ENCODE measurements at places on chromosomes 2 and 18.

GRCh38 chr2:120348134-120348736 is 2.3 kb downstream of the INHBB start:
- DNase-seq: no peak
- H3K27me3 ChIP-seq: peaks cover 16% of the 10 kb centered on the region
- no peak overlapping the region for H3K4me3 ChIP-seq
- no peak overlapping the region for H3K27ac ChIP-seq
- peaks cover 22% of the 10 kb centered on the region for H3K4me1 ChIP-seq
- no peaks in the 10 kb centered on the region for H3K36me3 ChIP-seq

GRCh38 chr2:188787658-188788240 is 186.4 kb upstream of the COL3A1 start:
- H3K36me3 ChIP-seq: no peaks in the 10 kb centered on the region
- no peak overlapping the region for H3K27ac ChIP-seq
- DNase-seq: no peak

- no peak overlapping the region for H3K4me3 ChIP-seq
- H3K27me3 ChIP-seq: no peaks in the 10 kb centered on the region
- DNase-seq: no peak
- no peaks in the 10 kb centered on the region for H3K4me1 ChIP-seq
Observed at GRCh38 chr18:32899819-32900218, 127.0 kb upstream of the KLHL14 start.

- no peaks in the 10 kb centered on the region for H3K36me3 ChIP-seq
- no peak overlapping the region for H3K27ac ChIP-seq
Observed at GRCh38 chr2:40367652-40368051, 84.2 kb downstream of the SLC8A1 start.

DNA sequence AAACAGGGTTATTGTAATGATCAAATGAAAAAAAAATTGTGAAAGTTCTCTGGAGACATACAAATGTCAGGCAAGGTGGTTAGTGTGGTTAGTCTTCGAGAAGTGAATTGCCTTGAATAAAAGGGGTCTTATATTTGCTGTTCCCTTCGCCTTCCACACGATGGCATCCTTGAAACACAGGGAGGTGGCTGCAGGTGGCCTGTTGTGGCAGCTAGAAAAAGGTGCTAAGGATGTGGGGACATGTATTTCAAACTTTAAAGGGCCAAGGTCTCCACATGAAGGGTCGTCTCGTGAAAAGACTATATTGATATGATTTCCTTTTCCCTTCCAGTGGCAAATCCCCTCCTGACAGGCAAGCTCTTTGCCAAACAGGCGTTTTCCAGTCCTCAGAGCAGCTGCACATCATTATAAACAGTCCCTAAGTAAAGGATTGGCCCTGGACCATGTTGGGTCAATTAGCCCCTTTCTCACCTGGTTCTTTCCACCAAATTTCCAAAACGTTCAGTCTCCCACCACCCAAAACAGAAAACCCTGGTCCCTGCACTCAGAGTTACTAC is 68.5 kb downstream of the COPS8 start:
- peaks cover 17% of the 10 kb centered on the region for H3K4me1 ChIP-seq
- H3K27me3 ChIP-seq: no peaks in the 10 kb centered on the region
- H3K27ac ChIP-seq: no peak overlapping the region
- no peak overlapping the region for H3K4me3 ChIP-seq
- H3K36me3 ChIP-seq: no peaks in the 10 kb centered on the region

DNA sequence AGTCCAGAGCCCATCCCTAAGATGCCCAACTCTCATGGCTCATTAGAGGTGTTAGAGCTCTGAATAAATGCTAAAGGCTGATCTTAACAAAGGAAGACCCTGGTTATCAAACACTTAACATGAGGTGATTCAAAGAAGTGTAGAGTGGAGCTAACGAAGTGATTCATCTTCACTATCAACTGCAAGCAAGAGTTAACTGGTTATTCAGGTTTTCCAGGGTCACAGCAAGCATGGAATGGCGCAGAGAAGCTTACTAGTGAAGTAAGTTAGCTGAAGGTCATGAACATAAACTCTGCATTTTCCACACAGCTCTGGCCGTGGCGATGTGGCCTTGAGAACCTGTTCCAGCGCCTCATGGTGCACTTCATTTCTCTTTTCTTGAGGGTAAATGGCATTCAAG is 17.0 kb downstream of the RND3 start:
- no peak overlapping the region for H3K4me3 ChIP-seq
- peak overlapping the region; percentile 1 for H3K27ac ChIP-seq
- no peaks in the 10 kb centered on the region for H3K27me3 ChIP-seq
- no peak for DNase-seq
- H3K36me3 ChIP-seq: peaks cover 73% of the 10 kb centered on the region
- H3K4me1 ChIP-seq: peaks cover 4% of the 10 kb centered on the region

DNA sequence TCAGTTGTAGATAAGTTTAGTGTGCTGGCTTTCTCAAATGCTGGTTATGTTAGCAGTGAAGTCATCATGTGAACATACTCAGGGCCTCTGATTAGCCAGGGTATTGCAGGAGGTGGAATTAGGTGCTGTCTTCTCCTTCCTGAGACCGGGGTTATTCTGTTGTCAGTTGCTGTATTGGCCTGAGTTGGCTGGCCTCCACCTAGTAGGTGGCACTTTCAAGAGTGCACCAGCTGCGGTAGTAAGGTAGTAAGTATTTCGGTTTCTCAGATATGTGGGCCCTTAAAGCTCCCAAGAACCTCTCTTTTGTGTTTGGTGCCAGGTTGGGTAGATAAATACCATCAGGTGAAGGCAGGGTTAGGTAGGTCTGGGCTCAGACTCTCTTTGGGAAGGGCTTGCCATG is 1430.5 kb upstream of the CELF4 start:
- H3K27ac ChIP-seq: no peak overlapping the region
- no peak for DNase-seq
- no peak overlapping the region for H3K4me3 ChIP-seq
- H3K36me3 ChIP-seq: no peaks in the 10 kb centered on the region

GRCh38 chr2:139155991-139156390 is 375.8 kb upstream of the NXPH2 start:
- H3K27ac ChIP-seq: no peak overlapping the region
- no peaks in the 10 kb centered on the region for H3K27me3 ChIP-seq
- H3K36me3 ChIP-seq: no peaks in the 10 kb centered on the region
- no peak overlapping the region for H3K4me3 ChIP-seq

GRCh38 chr2:69644506-69644979 is 1.0 kb upstream of the AAK1 start:
- H3K27ac ChIP-seq: peak overlapping the region; percentile 92
- H3K4me1 ChIP-seq: peaks cover 73% of the 10 kb centered on the region
- peak overlapping the region; percentile 91 for H3K4me3 ChIP-seq
- no peak for DNase-seq

DNA sequence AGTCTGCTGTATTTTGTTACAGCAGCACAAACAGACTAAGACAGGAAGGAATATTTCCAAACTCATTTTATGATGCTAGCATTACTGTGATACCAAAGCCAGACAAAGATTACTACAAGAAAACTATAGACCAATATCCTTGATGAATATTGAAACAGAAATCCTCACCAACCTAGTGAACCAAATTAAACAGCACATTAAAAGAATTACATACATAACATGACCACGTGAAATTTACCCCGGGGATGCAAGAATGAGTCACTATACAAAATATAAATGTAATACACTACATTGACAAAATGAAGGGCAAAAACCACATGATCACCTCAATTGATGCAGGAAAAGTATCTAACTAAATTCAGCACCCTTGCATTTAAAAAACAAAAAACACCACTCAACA is 112.6 kb downstream of the CHN1 start:
- H3K27me3 ChIP-seq: no peaks in the 10 kb centered on the region
- DNase-seq: no peak
- H3K36me3 ChIP-seq: no peaks in the 10 kb centered on the region

GRCh38 chr18:50711386-50711785 is 108.4 kb downstream of the MRO start:
- no peaks in the 10 kb centered on the region for H3K4me1 ChIP-seq
- H3K27ac ChIP-seq: no peak overlapping the region
- no peaks in the 10 kb centered on the region for H3K27me3 ChIP-seq
- DNase-seq: no peak
- no peaks in the 10 kb centered on the region for H3K36me3 ChIP-seq
- no peak overlapping the region for H3K4me3 ChIP-seq

GRCh38 chr18:11989174-11989573 is 7.9 kb downstream of the IMPA2 start:
- no peak for DNase-seq
- no peak overlapping the region for H3K4me3 ChIP-seq
- peak overlapping the region; percentile 84 for H3K27ac ChIP-seq
- H3K36me3 ChIP-seq: no peaks in the 10 kb centered on the region

GRCh38 chr2:214575030-214575429 is 164.2 kb downstream of the VWC2L start:
- no peak overlapping the region for H3K4me3 ChIP-seq
- H3K4me1 ChIP-seq: no peaks in the 10 kb centered on the region
- no peak overlapping the region for H3K27ac ChIP-seq
- no peaks in the 10 kb centered on the region for H3K36me3 ChIP-seq
- no peaks in the 10 kb centered on the region for H3K27me3 ChIP-seq

GRCh38 chr2:12716032-12716281 is 779 bp upstream of the TRIB2 start:
- peak overlapping the region; percentile 89 for H3K27ac ChIP-seq
- DNase-seq: no peak

GRCh38 chr2:211077216-211077767 is 520.9 kb downstream of the CPS1 start:
- H3K27ac ChIP-seq: no peak overlapping the region
- no peaks in the 10 kb centered on the region for H3K36me3 ChIP-seq
- H3K4me3 ChIP-seq: no peak overlapping the region
- no peaks in the 10 kb centered on the region for H3K27me3 ChIP-seq
- H3K4me1 ChIP-seq: no peaks in the 10 kb centered on the region

DNA sequence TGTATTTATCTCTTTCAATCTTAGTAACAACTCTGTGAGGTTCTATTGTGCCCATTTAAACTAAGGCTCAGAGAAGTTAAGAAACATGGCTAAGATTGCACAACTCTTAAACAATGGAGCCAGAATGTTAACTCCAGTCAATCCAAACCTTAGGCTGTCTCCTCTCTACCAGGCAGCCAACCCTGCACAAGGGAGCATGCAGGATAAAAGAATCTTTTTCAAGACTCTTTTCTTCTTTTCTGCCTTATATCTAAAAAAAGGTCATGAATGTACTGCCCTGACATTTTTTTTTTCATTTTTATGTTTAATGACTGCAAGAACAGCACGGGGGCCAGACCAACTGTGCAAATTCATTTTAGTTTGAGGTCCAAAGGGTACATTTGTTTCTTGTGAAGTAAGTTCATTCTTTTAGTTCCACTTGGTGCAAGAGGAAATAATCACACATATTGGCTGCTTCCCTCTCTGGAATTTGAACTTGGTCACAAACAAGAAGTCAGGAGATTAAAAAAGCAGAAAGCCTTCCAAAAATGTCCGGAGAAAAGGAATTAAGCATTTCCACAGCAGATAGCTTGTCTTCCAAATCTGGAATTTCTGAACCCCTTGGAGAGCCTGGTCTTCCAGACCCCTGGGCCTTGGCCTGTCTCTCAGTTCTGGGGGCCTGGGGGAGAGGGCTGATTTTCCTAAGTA is 96.0 kb upstream of the RIOK3 start:
- no peaks in the 10 kb centered on the region for H3K27me3 ChIP-seq
- H3K36me3 ChIP-seq: no peaks in the 10 kb centered on the region
- H3K27ac ChIP-seq: peak overlapping the region; percentile 78
- H3K4me1 ChIP-seq: peaks cover 17% of the 10 kb centered on the region

DNA sequence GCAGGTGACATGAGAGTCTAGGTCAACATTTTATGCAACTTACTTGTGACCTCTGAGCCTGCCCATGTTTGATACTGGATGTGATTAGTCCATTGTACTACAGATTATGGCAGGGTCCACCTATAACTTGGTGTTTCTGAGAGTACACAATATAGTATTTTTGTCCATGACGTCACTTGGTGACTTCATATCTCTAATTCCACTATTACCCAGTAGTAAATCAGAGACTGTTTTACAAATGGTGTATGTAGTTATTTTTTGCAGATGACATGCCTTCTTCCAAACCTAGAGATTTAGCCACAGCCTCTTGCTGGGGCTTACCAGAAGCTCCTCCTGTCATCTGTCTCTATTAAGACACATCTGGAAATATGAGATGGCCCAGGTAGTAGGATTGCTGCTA is 24.6 kb upstream of the TMX3 start:
- DNase-seq: no peak
- no peaks in the 10 kb centered on the region for H3K27me3 ChIP-seq
- H3K4me1 ChIP-seq: no peaks in the 10 kb centered on the region
- H3K36me3 ChIP-seq: no peaks in the 10 kb centered on the region
- no peak overlapping the region for H3K4me3 ChIP-seq

- H3K27ac ChIP-seq: no peak overlapping the region
- H3K36me3 ChIP-seq: no peaks in the 10 kb centered on the region
- H3K4me1 ChIP-seq: no peaks in the 10 kb centered on the region
- no peak for DNase-seq
Observed at GRCh38 chr2:102359527-102359926, 3.9 kb downstream of the IL18R1 start.

- H3K27ac ChIP-seq: no peak overlapping the region
- DNase-seq: no peak
- H3K4me3 ChIP-seq: no peak overlapping the region
Observed at GRCh38 chr2:12419803-12420202, 296.9 kb upstream of the TRIB2 start.

GRCh38 chr18:67846422-67847098 is 330.0 kb upstream of the DSEL start:
- no peak overlapping the region for H3K27ac ChIP-seq
- no peaks in the 10 kb centered on the region for H3K4me1 ChIP-seq
- no peak for DNase-seq
- no peaks in the 10 kb centered on the region for H3K36me3 ChIP-seq
- no peak overlapping the region for H3K4me3 ChIP-seq
- no peaks in the 10 kb centered on the region for H3K27me3 ChIP-seq

GRCh38 chr2:15615301-15615920 is 23.7 kb downstream of the DDX1 start:
- H3K4me1 ChIP-seq: no peaks in the 10 kb centered on the region
- DNase-seq: no peak
- no peak overlapping the region for H3K27ac ChIP-seq
- peaks cover 14% of the 10 kb centered on the region for H3K36me3 ChIP-seq

- peak overlapping the region; percentile 24 for H3K27ac ChIP-seq
- no peak for DNase-seq
- no peaks in the 10 kb centered on the region for H3K36me3 ChIP-seq
- H3K4me3 ChIP-seq: no peak overlapping the region
Observed at GRCh38 chr2:118971245-118972122, 29.5 kb downstream of the MARCO start.

DNA sequence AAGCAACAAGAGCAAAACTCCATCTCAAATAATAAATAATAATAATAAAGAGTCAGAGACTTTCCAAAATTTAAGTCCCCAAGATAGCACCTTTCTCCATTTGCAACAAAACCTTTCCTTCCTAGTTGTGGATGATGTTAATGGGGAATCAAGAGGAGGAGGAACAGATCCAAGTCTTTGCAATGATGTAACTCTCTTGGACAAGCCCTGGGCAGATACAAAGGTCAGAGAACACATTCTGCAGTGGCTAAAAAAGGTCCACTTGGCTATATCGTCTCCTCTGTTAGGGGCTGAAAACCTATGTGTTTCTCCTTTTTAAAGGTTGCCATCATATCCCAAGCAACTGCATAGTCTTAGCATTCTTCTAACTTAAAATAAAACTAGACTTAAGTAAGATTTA is 151.1 kb downstream of the TMEM163 start:
- no peak overlapping the region for H3K27ac ChIP-seq
- no peaks in the 10 kb centered on the region for H3K4me1 ChIP-seq
- no peak overlapping the region for H3K4me3 ChIP-seq
- H3K27me3 ChIP-seq: no peaks in the 10 kb centered on the region
- no peaks in the 10 kb centered on the region for H3K36me3 ChIP-seq
- DNase-seq: no peak

All from esophagus squamous epithelium (tissue), 5 donors.